ENCODE measurements at places on chromosomes 7 and 10. TPM values are rescaled to one million over a fixed set of nuclear protein-coding genes. Genes with fewer than 3 reads are reported as not detected.

- DNase-seq: no peak
These were observed 643 bp downstream of the SMO start for GRCh38 chr7:129188892-129189660.

- DNase-seq: no peak
These were observed 925.1 kb upstream of the CELF2 start for GRCh38 chr10:10092581-10092980.

GRCh38 chr7:156017431-156017830 is 205.2 kb upstream of the SHH start:
- no peak for DNase-seq

DNA sequence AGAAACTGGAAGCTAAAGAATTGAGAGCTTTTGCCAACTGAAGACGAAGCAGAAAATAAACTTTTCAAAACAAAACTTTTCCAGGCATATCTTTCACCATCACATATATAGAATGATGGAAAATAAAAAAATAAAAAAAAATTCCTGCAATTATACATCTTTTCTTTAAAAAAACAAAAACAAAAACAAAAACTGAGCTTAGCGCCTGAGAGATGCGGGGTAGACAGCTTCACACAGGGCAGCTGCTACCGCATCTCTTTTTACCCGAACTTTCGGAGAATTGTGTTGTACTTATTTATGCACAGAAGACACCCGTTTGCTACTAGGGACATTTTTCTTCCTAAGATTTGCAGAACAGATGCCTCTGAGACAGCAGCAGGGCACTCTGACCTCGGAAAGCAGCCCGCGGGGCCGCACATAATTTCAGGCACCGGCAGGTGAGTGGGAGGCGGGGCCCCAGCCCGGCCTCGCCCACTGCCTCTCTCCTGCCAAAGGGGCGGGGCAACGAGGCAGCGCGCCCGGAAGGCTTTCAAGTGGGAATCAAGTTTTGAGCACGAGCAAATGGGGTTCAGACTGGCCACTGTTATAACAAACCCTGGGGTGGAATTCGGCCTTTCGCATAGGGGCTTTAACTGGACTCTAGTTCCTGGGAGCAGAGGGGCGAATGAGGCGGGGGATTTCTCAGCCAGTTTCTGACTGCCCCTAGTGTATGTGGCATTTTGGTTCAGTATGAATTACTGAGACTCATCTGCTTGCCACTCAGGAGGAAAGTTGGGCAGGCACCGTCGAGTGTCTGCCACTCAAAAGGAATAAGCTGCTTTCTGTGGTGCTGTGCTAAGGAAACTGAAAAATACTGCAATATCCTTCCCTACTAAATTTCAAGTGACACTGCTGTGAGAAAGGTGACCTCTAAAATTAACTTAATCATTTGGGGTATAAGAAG is 18.5 kb upstream of the FAM133B start:
- DNase-seq: no peak

GRCh38 chr7:98913612-98914011 is 35.3 kb downstream of the TRRAP start:
- no peak for DNase-seq

DNA sequence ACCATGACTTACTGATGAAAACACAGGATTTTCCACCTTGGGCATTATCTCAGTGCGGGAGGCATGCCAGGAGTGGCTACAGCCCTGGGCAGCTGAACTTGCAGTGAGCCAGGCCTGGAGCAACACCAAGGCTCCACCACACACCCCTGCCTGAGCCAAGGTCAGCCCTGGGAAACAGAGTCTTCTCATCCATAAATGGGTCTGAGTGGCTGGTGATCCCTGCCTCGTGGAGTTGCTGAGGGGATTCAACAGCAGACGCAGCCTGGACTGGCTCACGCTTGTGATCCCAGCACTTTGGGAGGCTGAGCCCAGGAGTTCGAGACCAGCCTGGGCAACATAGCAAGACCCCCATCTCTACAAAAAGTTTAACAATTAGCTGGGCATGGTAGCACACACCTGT is 32.2 kb downstream of the SPOCK2 start:
- no peak for DNase-seq

DNA sequence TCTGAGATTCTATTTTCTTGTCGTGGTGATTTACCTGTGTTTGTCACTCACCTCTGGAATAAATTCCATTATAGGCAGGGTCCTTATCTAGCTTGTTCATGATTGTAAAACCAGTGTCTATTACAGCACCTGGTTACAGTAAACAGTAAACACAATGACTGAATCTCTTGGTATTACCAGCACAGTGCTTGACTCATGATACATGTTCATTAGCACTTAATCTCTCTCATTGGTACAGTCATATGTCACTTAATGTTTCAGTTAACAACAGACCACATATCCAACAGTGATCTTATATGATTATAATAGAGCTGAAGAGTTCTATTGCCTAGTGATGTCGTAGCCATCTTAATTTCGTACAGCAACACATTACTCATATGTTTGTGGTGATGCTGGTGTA is 1.6 kb upstream of the TASOR2 start:
- DNase-seq: no peak

- no peak for DNase-seq
These were observed 37.4 kb upstream of the EEPD1 start for GRCh38 chr7:36115448-36116321.

DNA sequence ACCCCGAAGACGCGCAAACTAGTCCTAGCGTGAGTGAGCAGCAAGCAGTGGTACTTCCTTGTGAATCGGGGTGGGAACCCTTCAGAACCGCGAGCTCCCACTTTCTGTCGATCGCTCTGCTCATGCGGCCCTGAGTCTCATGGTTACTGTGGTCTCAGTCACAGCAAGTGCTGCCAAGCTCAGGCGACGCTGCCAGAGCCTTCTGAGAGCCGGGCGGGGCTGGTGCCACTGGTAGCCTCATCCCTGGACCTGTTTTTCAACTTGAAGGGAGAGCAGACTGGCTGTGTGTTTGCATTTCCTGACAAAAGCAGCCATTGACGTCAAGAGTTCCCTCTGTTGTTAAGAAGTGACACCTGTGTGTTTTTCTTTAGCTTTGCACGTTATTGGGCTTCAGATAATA is 32.9 kb upstream of the BHLHA15 start:
- no peak for DNase-seq

DNA sequence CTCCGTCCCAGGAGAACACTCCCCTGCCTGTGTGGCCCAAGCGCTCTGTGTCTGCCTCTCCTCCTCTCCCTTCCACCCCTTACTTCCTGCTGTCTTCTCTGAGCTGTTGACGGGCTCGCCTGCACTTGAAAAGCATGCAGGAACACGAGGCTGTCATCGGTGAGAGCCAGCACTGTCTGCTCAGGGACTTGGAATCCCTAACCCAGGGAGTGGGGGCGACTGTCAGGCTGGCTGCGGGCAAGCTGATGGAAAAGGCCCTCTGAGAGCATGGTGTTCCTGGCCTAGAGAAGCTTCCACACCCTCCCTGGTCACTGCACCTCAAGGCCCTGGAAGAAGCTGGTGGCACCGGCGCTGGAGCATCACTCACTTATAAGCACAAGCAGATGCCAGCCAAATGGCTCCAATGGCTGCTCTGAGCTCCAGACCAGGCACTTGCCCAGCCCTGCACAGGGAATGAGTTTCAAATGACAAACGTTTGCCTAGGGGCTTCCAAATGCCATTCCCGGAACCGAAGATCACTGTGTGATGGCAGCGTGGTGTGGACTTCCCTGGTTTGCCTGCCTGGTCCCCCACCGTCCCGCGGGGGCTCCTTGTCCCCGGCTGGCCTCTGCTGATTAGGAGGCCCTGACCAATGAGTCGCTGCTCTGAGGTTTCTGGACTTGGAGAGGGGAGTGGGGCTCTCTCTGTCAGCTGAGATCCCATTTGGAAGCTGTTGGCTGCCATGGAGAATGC is 56.7 kb upstream of the EBF3 start:
- no peak for DNase-seq

DNA sequence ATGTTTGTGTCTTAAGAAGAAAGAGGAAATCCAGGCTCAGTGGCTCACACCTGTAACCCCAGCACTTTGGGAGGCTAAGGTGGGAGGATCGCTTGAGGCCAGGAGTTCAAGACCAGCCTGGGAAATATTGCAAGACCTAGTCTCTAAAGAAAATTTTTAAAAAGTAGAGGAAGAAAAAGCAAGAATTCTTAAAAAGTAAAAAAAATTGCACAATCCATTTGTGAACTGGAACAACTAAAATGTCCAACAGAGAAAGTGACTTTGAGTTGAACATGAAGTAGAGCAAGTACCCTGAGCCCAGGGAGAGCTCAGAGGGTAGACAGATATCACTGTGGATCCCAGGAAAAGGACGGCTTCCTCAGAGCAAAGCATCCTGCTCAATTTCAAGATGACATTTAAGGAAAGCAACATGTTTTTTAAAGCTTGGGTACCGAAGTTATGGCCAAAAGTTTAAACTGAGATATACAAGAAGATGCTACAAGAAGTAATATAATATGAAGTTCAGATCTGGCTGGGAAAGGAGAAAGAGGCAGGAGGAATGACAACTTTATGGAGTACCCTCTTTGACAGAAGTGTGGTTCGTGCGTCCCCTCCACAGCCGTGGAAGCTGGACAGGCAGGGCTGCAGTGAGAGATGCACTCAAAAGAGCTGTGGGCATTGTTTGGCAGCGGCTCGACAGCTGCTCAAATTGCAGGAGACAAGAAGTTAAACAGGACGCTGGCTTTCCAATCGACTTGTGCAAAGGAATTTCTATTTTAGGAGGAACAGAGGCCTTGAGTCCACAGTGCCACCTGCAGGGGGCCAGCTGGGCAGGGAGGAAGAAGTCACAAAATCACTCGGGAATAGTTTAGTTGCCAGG is 201.3 kb downstream of the JCAD start:
- DNase-seq: no peak

GRCh38 chr10:60312818-60313588 is 76.7 kb downstream of the ANK3 start:
- DNase-seq: no peak

DNA sequence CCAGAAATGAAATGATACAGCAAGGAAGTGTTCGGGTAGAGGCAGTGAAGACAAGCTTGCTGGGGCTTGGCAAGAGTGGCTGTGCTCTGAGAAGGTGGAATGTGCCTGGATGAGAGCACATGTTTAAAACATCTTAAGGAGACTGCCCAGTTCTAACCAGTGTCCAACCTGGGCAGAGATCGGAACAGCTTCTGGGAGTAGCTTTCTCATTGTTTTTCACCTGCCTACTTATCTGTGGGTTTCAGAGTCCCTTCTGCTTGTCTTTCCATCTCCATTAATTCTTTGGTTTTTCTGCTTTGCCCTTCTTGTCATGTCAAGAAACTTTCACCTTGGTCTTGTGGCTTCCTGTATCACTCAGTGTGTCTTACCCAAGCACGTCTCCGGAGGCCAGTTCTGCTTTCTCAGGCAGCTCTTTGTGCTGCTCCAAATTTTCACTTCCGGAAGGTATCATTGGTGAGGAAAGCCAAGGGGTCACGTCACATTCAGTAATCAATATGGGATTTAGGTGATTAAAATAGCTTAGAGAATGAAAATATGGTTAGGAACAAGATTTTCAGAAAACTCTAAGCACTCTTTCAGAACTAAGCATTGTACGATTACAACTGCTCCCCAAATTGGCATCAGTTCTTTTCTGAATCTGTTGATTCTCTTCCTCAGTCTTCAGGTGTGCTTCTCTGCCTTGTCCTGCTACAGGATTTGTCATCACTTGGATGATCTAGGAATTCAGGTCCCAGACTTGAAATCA is 5.5 kb upstream of the LAMB4 start:
- no peak for DNase-seq

- DNase-seq: no peak
These were observed 306.5 kb upstream of the NFE2L3 start for GRCh38 chr7:25845464-25845863.

- DNase-seq: no peak
These were observed at the start of gene GSTO1 for GRCh38 chr10:104254493-104255310. GSTO1 (plus strand) TSS chr10:104254892; CDS start chr10:104254929, 37 bp downstream.

DNA sequence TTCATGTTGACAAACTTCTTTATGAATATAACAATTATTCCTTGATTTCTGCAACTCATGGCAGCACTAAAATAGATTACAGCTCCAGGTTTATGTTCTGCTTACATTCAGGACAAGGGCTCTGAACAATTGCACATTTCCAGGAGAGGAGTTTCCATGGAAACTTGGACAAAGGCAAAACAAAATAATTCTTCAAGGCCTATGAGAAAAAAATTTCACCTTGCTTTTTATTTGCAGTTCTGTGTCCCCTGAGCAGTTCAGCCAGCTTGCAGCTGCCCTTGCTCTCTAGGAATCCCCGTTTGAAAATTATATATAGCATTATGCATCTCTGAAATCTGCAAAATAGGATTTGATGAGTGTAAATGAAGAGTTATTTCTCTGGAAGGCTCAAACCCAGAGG is 71.7 kb downstream of the ARL4A start:
- DNase-seq: no peak

DNA sequence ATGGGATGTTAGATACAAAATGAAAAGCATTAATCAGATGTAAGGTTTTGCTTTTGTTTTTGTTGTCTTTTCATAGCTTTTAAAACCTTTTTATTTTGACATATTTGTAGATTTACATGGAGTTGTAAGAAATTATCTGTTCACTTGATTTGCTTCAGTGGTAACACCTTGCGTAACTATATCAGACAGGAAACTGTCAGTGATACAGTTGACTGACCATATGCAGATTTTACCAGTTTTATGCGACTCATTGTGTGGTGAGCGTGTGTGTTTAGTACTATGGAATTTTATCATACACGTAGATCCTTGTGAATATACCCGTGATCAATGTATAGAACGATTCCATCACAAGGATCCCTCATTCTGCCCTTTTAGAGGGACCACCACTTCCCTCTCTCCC is 701.4 kb downstream of the SUGCT start:
- DNase-seq: no peak

GRCh38 chr10:21078410-21079329 is 181.6 kb upstream of the NEBL start:
- peak; percentile 61 for DNase-seq

DNA sequence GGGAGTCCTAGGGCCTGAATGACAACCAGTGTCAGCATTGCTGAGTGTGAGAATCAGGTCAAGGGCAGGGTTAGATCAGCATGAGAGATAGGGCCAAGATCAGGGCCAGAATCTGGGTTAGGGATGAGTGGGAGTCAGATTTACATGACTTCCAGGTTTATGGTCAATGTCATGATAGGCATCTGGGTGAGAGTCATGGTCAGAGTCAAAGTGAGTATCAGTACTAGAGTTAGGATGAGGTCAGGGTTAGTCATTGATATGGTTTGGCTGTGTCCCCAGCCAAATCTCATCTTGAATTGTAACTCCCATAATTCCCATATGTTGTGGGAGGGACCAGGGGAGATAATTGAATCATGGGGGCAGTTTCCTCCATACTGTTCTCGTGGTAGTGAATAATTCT is 12.3 kb downstream of the MRPS24 start:
- DNase-seq: no peak

Gene ZNF735
- polyA plus RNA-seq: not detected

Gene AZGP1
- polyA plus RNA-seq: 77.5 TPM

All from right renal pelvis (tissue), 4 donors.